RPMI8226 (cell line): ENCODE measurements at places on chromosomes 1 and 21.
A peak's percentile ranks its signal among the peaks of the same experiment; 100 is the strongest.

DNA sequence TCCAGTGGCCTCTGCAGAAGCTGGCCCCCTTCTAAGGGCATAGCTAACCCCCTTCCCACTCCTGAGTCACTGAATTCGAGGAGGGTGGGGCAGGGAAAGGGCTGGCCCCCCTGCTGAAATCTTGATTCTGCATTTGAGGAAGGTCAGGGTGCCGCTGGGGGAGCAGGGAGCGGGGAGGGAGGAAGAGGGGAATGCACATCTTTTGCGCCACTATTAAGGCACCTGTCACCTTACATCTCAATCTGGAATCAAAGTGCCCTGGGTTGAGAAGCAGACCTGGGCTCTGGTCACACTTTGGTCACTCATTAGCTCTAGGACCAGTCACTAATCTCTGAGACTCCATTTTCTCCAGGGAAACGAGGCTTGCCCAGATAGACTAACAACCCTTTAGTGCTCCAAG lies 62.0 kb downstream of the TOR1AIP2 start:
- DNase-seq: no peak

GRCh38 chr1:43531906-43532584 lies 1.4 kb downstream of the PTPRF start:
- no peak for DNase-seq

DNA sequence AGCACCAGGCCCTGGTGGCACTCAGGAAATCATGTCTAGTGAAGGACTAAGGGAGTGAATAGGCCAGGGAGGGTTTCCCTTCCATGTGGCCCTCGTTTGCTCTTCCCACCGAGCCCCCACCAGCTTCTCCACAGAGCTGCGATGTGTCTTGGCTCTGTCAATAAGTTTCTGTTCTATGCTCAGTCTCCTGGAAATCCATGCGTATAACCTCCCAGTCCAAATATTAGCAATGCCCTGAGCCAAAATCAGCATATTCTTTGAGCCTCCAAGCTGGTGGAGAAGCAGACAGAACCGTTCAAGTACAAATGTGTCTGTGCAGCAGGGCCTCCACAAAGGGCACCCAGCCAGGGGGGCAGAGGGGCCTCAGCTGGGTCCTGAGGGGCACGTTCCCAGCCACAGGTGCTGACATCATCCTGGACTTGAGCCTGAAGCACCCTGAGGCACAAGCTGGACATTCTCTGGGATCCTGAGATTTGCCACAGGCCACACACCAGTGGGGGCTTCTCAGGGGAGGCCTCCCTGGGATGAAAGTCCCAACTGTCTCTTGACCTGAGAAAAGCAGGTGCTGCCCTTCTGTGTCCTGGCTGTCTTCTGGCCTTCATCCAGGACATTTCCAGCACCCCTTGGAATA lies 350.5 kb upstream of the VAMP3 start:
- no peak for DNase-seq

DNA sequence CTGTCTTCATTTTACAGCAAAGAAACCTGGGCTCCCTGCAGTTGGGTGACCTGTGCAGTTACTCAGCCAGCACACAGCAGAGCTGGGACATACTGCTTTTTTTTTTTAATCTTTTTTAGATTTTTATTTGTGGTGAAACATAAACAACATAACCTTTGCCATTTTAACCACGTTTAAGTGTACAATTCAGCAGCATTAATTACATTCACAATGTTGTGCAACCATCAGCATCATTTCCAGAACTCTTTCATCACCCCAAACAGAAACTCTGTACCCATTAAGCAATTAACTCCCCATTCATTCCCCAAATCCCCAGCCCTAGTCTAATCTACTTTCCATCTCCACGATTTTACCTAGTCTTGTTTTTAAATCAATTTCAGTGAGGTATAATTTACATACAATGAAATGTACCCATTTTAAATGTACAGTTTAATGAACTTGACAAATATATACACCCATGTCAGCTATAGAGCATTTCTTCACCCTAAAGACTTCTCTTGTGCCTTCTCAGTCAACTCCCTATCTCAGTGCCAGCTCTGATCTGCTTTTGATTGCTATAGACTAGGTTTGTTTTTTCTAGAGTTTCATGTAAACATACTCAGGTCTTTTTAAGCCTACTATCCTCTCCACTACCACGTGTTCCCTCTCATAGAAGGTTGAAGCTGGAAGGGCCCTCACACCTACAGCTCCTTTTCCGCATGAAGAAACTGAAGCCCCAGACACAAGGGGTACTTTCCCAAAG lies 37.8 kb upstream of the C8B start:
- no peak for DNase-seq

- no peak for DNase-seq
These were observed 165.7 kb upstream of the IRF2BP2 start for GRCh38 chr1:234775477-234776246.

- DNase-seq: no peak
These were observed 111.4 kb upstream of the DEPDC1 start for GRCh38 chr1:68608289-68608688.

GRCh38 chr1:78145105-78145580 lies 99.4 kb downstream of the GIPC2 start:
- peak; percentile 63 for DNase-seq

GRCh38 chr1:118254491-118255425 lies 69.7 kb upstream of the SPAG17 start:
- no peak for DNase-seq

GRCh38 chr1:150173141-150173585 lies 23.4 kb downstream of the PLEKHO1 start:
- no peak for DNase-seq

DNA sequence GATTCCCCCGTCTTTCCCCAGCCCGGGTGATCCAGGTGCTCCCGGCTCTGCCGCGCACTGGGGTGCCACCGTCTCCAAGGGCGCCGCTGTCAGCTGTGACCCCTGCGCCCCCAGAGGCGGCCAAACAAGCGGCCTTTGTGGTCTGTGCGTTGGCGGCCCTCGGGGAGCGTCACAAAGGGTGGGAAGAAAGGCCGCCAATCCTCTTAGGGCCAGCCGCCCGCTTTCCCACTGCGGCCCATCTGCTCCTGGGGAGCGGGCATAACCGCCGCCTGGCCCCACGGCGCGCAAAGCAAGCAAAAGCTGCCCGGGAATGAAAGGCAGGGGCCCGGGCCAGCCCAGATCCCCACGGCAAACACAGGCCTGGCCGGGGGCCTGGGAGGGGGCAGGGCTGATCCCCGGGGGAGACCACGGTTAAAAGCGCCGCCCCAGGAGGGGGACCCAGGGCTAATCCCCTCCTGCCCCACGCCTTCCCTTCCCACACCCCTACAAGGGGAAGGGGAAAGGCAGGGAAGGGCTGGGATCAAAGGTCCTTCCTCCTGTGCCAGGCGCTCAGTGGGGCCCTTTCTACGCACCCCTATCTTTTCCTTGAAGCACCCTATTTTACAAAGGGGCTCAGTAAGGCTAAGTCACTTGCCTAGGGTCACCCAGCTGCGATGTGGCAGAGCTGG lies 24.0 kb downstream of the C1QB start:
- no peak for DNase-seq

- no peak for DNase-seq
These were observed 14.1 kb downstream of the C1orf87 start for GRCh38 chr1:60059468-60059867.
